AG08396 (cell line): ENCODE measurements at places on chromosomes 5 and 9.

- no peak for DNase-seq
Observed at GRCh38 chr5:14810282-14810681, 61.3 kb downstream of the ANKH start.

- no peak for DNase-seq
Observed at GRCh38 chr9:127506117-127506813, 55.0 kb downstream of the LRSAM1 start.

DNA sequence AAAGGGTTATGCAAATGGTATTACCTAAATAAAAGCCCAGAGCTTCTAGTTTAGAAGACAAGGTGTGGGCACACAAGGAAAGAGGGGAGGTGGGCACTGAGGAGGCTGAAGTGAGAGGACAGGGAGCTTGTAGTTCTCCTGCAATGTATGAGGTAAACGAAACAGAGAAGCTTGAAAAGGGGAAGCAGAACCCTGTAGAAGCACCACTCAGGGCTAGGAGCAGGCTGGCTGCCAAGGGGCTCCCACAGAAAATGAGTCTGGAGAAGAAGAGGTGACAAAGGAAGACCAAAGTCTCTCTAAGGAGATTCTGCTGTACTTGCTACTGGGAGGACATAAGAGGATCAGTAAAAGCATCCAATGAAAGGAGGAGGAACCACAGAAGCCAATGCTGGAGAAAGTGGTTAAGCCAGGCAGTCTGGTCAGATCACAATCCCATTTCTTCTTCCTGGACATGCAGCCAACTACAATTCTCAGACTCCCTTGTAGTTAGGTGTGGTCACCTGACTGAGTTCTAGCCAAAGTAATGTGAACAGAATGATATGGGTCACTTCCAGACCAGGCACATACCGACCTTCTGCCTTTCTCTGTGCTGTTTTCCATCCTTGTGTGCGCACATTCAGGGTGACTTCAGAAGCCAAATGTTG, 174.5 kb upstream of the MAP3K1 start:
- DNase-seq = no peak

DNA sequence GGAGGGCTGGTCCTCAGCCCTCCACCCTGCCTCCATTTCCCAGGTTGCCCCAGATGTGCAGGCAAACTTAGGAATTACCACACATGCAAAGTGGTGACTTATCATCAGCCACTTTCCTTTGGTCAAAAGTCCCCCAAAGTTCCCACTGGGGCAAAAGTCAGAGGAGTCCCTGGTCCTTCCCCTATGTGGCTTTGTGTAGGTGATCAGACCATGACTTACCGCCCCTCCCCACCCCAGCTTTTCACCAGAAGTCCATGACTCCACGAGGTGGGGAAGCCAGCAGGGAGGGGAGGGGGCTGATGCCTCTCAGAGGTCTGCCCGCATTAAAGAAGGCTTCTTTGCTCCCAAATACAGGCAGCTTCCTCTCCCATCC, 5.8 kb downstream of the TRAF1 start:
- no peak for DNase-seq

GRCh38 chr9:124770359-124771020, 621 bp downstream of the NR6A1 start:
- DNase-seq = no peak

DNA sequence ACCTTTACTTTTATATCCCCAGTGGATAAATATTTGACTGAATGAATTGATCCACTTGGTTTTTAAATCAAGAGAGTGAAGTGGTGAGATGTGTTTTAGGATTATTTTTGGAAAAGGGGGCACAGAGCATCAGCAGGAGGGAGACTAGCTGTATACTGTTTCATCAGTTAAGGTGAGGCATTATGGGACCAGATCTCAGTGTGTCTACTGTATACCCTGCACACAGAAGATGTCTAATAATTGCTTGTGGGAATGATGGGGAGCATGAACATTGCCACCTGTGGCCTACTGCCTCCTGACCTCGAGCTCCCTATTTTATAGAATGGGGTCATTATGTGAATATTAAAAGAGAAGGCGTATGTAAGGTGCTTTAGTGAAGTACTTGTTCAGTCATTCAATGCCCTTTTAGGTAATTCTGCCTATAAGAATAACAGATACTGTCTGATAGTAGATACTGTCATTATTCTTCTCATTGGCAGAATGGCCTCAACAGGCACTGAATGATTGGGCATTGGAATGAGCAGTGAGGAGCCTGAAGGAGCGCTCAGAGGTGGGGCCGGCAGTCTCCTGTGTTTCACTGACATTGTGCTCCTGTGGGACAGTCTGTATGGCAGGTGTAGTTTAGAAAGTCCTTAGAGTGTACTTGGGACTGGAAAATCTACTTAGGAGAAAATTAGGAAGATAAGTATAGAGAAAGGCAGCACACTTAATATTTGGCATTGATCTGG, 47.4 kb upstream of the FAM120AOS start:
- no peak for DNase-seq

DNA sequence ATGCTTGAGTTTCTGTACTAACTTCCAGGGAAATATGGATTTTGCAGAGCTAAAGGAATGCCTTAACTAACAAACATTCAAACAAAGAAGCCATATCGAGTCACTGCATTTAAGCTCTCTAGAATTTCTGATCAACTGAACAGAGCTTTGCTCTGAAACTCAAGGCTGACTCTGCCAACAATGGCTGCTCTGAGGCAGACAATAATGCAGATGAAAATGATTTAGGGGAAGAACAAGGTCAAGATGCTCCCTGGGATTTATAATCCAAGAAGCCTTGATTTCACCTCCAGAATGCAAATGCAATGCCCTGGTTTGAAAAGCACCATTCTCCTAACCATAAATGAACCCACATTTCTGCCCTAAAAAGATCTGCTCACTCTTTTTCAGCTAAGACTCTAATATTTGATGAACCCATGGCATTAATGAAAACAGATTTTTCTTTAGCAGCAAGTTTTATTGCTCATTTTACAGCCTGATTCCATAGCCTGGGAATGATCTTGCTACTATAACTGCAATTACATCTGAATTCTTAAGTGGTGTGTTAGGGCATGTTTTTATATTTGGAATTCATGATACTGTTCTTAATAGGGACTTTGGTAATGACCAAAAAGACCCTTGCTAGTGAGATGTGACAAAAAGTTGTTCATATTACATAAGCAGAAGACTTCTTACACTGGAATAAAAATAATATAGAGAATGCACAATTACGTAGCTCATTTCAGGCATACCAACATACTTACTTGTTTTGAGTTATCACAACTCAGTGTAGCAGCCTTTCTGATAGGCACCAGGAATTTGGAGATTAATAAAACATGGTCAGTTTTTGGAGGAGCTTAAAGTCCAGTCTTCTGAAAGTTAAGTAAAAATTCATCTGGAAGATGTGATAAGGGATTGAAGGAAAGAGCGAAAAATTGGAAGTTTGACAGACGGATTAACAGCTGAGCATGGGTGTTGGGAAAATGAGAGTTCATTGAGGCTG, 169.4 kb downstream of the TRPM3 start:
- DNase-seq = no peak

GRCh38 chr5:72417333-72418062, 89.7 kb downstream of the ZNF366 start:
- no peak for DNase-seq

GRCh38 chr9:123267481-123268198, 746 bp downstream of the STRBP start:
- DNase-seq = no peak

GRCh38 chr9:95447660-95448420, 68.9 kb downstream of the PTCH1 start:
- DNase-seq = no peak

GRCh38 chr5:150461231-150461630, 11.7 kb upstream of the RPS14 start:
- DNase-seq = no peak

DNA sequence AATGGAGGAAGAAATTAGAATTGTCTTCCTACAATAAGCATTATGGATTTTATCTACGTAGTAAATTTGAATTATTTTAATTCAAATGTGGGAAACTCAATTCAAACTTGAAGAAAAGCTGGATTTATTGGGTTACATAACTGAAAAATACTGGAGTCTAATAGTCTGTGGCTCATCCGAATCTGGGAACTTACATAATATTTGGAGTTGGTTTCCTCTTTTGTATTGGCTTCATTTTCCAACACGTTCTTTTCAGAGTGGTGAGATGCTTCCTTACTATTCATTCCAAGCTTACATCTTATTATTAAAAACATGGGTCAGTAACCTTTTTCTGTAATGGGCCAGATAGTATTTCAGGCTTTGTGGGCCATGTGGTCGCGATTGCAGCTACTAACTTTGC, 164.8 kb downstream of the ARHGAP26 start:
- DNase-seq = no peak

DNA sequence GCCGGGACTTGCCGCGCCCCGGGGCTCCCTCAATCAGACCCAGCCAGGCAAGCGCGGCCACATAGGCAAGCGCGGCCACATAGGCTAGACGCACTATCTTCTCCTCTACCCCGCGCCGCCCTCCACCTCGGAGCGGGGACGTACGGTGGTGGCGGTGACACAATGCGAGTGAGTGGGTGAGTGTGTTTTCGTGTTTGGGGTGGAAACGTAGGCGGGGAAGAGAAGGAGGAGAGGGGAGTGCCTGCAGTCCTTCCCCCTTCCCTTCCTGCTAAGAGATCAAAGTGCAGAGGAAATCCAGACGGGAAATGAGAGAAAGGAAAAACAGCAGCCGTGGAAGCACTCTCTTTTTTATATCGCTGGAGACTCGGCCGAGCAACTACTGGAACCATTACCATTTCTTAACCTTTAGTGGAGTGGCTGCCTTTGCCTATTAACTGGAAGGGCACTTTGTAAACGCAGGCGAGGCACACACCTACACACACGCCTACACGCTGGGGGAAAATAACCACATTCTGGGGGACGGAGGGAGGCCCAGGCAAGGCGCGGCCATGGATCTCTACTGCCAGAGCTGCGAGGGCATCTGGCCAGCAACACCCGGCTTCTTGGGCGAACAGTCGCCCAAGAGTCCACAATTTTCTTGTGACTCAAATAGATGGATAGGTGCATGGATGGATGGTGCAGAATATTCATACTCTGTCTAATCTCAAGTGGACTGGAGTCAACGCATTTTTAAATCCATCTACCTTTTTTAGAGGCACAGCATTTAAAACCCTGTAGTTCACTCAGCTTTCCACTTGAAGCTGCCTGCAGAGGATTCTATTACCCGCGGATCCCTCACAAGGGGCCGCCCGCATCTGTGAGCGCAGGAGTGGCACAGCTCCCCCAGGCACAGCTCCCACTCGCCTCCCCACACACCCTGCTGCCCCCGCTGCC, 2.1 kb downstream of the EDIL3 start:
- DNase-seq = peak; percentile 9

- DNase-seq = peak; percentile 42
Observed at GRCh38 chr5:88298425-88298824, 29.8 kb upstream of the TMEM161B start.

- DNase-seq = no peak
Observed at GRCh38 chr5:110561510-110561909, 165.0 kb downstream of the TMEM232 start.

DNA sequence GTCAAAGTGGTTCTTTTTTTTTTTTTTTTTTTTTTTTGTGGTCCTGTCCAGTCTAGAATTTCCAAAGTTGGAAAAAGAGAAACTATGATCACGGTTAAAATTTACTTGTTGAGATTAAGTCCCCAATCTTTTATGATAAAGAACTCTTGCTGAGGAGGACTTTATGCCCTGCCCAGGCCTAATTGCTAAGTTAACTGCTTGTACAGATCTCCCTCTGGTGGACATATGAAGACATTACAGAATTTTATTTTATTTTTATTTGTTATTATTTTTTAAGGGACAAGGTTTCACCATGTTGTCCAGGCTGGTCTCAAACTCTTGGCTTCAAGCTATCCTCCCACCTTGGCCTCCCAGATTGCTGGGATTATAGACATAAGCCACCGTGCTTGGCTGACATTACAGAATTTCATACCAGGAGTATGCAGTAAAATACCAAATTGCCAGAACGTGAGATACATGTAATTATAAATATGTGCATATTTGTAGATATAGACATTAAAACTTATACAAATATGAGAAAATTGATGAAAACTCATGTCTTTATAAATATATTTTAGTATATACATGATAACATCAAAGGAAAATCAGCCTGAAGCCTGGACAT, 91.2 kb downstream of the RFK start:
- peak; percentile 41 for DNase-seq

- DNase-seq = peak; percentile 94
Observed at GRCh38 chr9:69035438-69036308, at the start of gene FXN. FXN (plus strand) TSS chr9:69035752; CDS start chr9:69035783, 31 bp downstream.

DNA sequence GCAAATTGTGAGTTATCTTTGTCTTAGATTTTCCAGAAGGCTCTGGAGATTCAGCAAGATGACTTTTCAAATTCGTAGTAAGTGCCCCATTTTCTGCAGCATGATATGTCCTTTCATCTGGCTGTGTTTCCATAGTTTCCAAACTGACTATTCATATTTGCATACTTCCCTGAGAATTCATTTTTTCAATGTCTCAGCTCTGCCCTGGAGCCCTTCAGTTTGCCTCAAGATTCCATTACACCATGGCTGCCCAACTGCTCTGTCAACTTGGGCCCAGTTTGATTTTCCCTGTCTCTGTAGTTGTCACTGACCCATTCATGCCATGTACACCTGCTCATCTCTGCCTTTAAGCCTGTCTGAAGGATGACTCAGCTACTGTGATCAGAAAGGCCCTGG, 94.2 kb upstream of the RUSC2 start:
- no peak for DNase-seq

- DNase-seq = peak; percentile 31
Observed at GRCh38 chr9:6827439-6828145, 69.8 kb downstream of the KDM4C start.

DNA sequence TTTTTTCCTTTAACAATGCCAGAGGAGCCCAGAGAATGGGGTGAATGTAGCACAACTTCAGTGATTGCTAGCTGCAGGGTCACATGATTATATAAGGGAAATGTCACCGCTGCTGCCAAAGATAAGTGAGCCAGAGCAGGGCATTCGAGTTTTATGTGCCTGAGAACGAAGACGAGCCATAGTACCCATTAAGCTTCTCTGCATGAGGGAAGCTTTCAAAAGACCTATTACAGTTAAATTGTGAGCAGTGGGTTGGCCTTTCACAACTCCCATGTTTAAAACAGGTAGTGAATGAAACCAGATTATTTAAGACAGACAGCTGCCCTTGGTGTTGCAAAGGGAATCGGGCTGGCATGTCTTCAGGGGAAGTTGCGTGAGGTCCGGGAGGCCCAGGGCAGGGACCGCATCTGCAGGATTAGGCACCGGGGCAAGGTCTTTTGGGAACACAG, 82.4 kb upstream of the TNFAIP8 start:
- no peak for DNase-seq

DNA sequence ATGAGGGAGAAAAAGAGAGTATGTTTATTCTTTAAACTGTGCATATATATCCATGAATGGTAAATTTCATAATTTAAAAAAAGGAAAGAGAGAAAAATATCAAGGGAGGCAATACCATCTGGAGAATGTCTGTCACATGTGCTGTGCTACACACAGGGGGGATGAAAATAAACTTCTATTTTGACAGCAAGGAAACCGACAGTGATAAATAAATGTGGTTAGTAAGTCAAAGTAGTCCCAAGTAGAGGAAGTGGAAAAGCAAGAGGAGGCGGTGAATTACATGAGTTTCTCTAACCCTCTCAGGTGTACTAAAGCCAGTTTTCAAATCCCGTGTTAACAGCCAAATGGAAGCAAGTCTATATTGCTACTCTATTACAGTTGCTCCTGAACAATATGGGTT, 83.3 kb downstream of the ICE1 start:
- no peak for DNase-seq

GRCh38 chr5:2147504-2148311, 265.0 kb upstream of the IRX4 start:
- no peak for DNase-seq

GRCh38 chr5:38892363-38892762, 46.6 kb downstream of the OSMR start:
- DNase-seq = no peak
